T-cell (primary cell): ENCODE measurements at places on chromosomes 6 and 20.

DNA sequence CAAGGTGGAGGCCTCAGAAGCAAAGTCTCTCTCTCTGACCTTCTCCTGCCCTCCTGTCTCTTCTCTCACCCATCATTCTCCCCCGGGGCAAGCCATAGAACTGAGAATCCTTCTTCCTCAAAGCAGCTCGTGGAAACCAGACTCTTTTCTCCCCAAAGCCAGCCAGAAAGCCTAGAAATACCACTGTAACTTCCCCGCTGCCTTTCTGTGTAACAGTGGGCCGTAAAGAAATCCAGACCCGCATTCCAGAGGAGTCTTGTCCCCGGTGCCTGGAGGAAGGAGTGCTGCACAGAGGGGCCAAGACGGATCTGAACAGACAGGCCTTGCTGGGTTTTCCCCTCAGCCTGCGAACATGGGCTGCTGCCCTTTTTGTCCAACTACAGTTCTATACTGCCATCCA lies 977 bp upstream of the SLC22A2 start:
- DNase-seq: no peak

DNA sequence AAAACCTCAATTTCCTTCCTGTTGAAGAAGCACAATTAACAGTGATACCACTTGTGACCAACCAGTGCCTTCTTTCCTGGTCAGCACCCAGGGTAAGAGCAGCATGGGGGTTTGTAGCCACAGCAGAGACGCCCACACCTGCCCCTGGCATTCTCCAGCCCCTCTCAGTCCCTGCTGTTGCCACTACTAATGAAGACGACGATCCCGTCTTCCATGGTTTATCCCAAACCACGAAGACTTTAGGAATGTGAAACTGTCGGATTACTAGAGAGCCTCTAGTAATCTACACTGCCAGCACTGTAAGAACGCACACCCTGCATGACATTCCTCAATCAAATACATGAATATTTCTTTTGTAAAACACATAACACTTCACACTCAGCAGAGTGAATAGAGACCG lies 60.0 kb downstream of the GINS1 start:
- no peak for DNase-seq

DNA sequence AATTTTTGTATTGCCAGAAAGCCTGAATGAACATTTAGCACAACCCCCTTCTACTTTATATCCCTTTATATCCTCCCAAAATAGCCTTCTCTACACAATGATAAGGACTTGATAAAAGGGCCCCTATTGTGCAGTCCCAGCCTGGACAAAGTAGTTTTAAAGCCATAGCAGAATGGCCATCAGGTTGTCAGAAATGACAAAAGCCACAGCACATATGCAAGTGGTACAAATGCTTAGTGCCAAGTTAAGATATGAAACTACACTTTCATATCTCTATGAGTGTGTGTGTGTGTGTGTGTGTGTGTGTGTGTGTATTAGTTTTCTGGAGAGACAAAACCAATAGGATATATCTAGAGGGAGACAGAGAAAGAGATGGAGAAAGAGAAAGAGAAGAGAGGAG lies 132.6 kb downstream of the SGK1 start:
- DNase-seq: no peak

GRCh38 chr20:29740951-29741593 lies 1516.4 kb upstream of the DEFB115 start:
- no peak for DNase-seq

GRCh38 chr6:90820436-90820835 lies 233.6 kb upstream of the MAP3K7 start:
- no peak for DNase-seq

- no peak for DNase-seq
Observed at GRCh38 chr6:1781152-1781816, 171.6 kb downstream of the FOXC1 start.

DNA sequence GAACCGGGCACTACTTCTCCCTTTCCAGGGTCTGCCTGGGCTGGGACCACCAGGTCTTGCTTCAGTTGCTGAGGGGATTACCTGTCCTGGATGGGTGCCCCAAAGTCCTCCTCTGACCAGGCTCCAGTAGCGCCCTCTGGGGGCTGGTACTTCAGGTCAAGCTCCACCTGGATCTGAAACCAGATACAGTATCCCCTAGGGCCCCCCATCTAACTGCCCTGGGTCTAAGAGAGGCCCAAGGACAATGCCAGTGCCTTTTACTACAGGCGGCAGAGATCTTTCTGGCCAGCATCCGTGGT lies 11.2 kb upstream of the SPAG4 start:
- DNase-seq: no peak

GRCh38 chr6:45423824-45424450 lies 46.2 kb upstream of the SUPT3H start:
- DNase-seq: no peak

GRCh38 chr6:74343804-74344203 lies 647.8 kb downstream of the CD109 start:
- no peak for DNase-seq

DNA sequence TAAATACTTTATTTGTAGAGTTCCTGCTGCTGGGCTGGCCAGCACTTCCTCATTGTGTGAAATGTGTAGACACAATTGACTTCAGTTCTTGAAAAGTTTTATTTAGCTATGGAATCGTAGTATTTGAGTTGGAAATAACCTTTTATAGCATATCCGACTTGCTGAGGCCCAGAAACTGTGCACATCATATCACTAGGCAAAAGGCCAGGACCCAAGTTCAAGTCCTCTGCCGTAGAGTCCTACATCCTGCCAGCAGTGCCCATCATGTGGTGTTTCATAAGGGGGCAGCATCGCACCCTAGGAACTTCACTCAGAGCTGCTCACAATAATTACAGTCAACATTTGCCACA lies 207.7 kb upstream of the SNX9 start:
- no peak for DNase-seq

- DNase-seq: no peak
Observed at GRCh38 chr6:158009114-158009891, 27.6 kb downstream of the SYNJ2 start.

DNA sequence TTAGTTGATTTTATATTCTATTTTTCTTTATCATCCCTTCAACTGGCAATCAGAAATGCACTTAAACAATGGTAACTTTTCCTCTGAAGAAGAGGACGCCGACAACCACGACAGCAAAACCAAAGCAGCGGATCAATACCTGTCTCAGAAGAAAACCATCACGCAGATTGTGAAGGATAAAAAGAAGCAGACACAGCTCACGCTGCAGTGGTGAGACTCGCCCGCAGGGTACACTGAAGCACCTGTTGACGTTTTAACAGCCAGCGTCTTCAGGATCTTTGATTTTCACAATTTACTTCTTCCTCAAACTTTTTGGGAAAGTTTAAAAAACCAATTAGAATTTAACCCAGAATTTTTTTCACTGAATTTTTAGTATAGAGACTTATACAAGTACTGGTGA lies 701 bp downstream of the RFX6 start:
- no peak for DNase-seq

DNA sequence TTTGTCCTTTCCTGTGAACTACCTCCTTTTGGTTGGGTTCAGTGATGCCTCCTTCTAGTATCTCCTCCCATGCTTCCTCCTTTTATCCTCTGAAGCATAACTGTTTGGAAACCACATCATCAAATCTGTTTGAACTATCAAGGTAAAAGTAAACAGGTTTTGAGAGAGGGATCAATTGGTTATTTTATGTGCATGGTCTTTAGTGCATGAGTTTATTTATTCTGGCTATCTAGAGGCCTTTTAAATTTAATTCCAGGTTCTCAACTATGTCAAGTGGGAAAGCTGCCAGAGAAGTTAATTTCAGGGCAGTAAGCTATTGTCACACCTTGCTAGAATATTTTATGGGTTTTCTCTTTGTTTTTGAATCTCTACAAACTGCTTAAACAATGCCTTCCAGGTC lies 54.1 kb downstream of the WASF1 start:
- no peak for DNase-seq

DNA sequence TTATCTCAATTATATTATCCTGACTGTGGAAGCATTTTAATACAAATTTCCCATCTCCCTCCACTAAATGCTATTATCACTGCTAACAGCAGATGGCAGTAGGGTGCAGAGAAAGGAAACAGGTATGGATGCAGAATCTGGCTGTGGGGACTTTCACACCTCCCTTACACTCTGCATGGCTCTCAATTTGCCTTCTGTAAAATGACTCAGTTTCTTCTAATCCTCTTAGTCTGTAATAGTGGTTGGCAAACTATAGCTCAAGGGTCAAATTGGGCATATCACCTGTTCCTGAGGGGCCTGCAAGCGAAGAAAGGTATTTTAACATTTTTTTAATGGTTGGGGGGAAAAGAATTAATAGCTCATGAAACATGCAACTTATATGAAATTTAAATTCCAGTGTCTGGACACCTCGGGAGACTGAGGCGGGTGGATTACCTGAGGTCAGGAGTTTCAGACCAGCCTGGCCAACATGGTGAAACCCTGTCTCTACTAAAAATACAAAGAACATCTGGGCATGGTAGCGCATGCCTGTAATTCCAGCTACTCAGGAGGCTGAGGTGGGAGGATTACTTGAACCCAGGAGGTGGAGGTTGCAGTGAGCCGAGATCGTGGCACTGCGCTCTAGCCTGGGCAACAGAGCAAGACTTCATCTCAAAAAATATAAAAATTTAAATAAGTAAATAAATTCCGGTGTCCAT lies 83.5 kb downstream of the ZMYND8 start:
- DNase-seq: peak; percentile 23

- DNase-seq: no peak
Observed at GRCh38 chr20:61638802-61639585, 386.9 kb downstream of the CDH4 start.

GRCh38 chr6:87066449-87067333 lies 28.2 kb downstream of the CGA start:
- no peak for DNase-seq
